ENCODE measurements at places on chromosomes 1 and 21.
A peak's percentile ranks its signal among the peaks of the same experiment; 100 is the strongest.

DNA sequence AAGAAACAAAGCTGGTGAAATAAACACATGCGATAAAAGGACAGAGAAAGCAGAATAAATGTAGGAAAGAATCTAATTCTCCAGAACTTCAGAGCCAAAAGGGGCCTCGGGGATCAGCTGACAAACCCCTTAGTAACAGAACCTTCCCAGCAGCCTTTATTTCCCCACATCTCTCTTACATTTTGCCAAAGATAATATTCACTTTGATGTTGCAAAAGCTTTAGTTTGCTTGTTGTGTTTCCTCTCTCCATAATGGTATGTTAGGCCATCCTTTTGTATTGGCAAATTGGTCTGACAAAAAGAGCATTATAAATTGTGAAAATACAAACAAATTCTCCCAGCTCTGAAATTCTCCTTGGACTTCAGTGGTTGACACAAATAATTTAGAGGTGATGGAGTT lies 54.9 kb downstream of the OPTC start:
- no peak for DNase-seq

DNA sequence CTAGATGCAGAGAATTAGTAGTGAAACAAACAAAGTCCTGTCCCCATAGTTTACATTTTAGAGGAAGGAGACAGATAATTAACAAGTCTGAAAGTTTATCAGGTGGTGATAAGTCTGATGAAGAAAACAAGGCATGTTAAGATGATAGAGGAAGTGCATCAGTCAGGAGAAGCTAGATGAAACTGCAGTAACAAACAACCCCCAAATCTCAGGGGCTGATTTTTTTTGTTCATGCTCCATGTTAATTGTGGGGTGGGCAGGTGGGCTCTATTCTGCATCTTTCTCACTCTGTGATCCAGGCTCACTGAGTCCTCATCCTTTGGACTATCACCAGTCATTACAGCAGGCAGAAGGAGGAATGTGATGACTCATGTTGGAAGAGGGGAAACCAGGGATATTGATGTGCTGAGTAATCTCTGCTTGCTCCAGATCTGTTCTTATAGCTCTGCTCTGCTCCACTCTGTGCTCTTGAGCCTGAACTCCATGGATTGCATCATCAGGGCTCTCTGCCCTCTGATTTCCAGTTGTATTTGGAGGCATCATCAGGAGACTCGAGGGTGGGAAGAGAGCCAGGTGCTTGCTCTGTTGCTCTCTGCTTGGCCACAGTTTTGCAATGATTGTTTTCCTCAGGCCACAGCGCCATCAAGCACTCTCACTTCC lies 166.9 kb downstream of the IER5 start:
- DNase-seq, result no peak

GRCh38 chr1:159936273-159936904 lies 9.0 kb downstream of the IGSF9 start:
- DNase-seq, result peak; percentile 79

GRCh38 chr1:48676376-48676775 lies 100.3 kb downstream of the BEND5 start:
- no peak for DNase-seq

DNA sequence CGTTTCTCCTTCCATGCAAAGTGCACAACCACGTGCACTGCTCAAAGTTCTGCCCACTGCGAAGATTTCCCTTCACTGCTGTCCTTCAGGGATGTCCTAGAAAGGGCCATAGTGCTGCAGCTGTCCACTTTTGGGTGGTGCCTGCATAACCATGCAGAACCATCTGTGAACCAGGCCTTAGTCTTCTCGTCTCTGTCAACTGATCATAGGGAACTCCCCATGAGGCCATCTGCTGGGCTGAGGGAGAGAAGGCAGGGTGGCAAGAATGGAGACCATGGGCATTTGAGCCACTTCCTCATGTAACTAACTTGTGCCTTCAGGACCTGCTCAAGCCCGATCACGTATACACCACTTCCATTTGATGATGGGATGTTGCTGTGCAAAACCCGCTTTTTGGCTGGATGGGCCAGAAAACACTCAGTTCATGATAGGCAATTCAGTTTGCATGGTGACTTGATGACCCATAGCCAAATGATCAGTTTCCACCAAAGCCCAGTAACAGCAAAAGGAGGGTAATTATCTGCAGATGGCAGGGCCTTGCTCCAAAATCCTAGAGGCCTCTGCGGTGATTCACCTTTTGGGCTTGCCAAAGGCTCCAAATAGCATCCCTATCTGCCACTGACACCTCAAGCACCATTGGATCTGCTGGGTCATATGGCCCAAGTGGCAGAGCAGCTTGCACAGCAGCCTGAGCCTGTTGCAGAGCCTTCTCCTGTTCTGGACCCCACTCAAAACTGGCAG lies 9.5 kb downstream of the ST6GALNAC5 start:
- DNase-seq, result no peak

DNA sequence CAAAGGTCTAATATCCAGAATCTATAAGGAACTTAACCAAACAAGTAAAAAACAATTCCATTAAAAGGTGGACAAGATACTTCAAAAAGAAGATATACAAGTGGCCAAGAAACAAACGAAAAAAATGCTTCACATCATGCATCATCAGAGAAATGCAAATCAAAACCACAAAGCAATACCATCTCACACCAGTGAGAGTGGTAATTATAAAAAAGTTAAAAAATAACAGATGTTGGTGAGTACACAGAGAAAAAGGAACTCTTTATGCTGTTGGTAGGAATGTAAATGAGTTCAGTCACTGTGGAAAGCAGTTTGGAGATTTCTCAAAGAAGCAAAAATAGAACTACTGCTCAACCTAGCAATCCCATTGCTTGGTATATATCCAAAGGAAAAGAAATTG lies 218.6 kb downstream of the SLC44A5 start:
- no peak for DNase-seq

- no peak for DNase-seq
Observed at GRCh38 chr1:225354906-225355305, 72.9 kb downstream of the LBR start.

DNA sequence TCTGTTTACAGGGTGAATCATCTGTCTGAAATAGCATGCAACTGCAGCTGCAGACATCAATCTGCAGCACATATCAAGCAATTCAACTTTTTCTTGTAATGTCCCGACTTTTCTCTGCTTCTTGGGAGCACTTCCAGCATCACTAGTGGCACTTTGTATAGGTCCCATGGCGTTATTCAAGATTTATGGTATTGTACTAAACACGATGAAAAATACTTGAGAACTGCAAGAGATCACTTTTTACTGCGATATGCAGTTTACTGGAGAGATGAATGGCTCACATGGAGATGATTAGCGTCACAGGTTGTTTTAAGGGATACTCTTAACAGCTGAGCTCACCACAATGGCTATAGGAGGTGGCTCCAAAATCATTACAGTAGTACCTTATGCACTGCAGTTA lies 7.2 kb upstream of the SCMH1 start:
- no peak for DNase-seq

- no peak for DNase-seq
Observed at GRCh38 chr1:214854126-214854875, 228.2 kb upstream of the KCNK2 start.

DNA sequence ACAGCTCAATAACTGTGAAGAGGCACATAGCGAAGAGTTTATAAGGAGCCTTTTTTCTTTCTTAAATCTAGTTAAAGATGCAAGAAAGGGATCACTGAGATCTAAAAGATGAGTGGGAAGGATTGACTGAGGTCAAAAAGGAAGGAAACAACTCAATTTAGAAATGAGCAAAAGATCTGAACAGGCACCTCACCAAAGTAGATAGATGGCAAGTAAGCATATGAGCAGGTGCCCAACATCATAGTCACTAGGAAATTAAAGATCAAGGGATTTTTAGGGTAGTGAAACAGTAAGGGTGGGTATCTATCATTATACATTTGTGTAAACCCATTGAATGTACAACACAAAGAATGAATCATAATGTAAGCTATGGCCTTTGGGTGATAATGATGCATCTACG lies 44.6 kb upstream of the CSF1 start:
- DNase-seq, result no peak

GRCh38 chr1:3363756-3364155 lies 90.7 kb upstream of the ARHGEF16 start:
- no peak for DNase-seq

GRCh38 chr21:26888931-26889330 lies 43.7 kb upstream of the ADAMTS1 start:
- DNase-seq, result no peak

DNA sequence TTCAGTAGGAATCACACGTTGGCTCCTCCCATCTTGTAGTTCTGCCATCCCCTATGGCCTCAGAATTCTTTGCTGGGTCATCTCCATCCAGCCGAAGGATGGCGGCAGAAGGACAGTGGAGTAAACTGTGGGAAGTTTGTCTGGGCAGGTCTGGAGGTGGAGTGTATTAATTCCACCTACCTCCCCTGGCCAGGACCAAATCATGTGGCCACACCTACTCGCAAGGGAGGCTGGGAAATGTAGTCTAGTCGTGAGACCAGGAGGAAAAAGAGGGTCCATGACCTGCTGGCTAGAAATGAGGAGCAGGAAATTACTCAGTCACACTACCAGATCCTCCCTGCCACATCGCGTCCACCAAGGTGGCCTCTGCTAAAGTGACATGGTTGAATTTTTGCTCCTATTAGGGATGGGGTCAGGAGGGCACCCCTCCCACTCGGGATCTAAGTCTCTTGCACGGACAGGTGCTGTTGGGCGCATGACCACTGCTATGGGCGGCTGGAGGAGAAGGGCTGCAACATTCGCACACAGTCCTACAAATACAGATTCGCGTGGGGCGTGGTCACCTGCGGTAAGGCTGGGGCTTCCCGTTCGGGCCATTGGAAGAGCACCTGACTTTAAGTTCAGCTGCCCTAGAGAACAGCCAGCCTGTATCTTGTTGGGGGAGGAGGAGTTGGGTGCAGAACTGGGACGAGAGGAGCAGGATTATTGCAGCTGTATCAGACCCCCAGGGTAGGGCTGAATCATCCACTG lies 19.5 kb downstream of the PLA2G5 start:
- no peak for DNase-seq

DNA sequence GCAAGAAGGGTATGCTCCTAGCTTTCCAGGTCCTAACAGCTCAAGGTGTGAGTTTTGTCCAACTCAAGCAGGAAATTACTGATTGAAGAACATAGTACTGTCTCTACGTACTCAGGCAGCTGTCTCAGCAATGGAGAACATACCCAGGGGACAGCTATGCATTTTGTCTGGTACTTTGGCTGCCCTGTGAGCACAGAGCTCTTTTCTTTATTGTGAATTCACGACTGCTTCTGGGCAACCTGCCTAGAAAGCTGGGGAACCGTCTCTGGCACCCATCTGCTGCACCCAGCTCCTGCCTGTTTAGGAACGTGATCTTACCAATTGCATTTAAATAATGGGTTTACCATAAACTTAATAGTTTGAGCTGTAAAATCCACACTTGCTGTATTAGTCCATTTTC lies 258.1 kb downstream of the HHAT start:
- DNase-seq, result no peak

DNA sequence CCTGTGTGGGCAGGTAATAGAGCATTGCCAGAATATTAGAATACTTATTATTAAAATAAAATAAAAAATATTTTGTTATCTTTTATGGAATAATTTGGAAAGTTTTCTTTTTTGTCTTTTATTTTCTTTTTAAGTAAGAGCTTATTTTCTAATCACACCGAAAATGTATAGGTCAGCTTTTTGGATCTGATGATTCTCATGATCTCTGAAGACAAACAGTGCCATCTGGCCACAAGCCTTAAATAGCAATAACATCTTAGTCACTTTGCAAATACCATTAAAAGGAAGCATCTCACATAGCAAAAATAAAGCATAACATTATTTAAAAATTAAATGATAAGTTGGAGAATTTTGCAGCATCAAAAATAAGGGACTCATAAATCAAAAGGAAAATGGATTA lies 213.8 kb downstream of the PLA2G4A start:
- no peak for DNase-seq

GRCh38 chr1:90753556-90753955 lies 36.5 kb upstream of the BARHL2 start:
- DNase-seq, result no peak

DNA sequence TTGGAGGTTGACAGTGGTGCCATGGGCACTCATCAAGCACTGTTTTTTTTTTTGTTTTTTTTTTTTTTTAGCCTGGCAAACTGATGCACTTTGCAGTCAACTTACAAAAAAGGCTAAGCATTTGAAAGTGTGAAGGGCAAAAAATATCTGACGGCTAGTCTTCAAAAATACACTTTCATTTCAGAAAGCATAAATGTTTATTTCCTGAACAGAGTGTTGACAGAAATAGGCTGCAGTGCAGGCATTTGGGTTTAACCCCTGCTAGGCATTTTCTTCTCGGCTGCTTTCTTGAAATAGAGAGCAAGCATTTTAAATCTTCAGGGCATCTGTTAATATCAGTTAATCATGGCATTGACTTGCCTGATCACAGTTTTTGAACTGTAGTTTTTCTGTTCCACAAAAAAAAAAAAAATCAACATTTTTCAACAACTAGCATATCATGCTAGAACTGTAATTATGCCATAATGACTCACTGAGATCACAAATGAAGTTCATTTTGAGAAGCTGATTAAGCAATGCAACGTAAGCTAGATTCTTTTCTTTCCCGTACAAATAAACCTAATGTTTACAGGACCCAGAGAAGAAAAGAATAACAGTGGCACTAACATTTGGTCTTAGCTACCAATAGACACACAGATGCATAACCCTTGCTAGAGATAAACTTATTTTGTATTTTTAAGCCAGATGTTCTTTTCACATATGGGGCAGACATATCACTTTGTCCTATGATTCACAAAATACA lies 100.4 kb upstream of the USH2A start:
- no peak for DNase-seq

GRCh38 chr1:30041741-30042437 lies 681.5 kb downstream of the MATN1 start:
- no peak for DNase-seq

- no peak for DNase-seq
Observed at GRCh38 chr1:117370509-117370908, 3.3 kb downstream of the MAN1A2 start.

GRCh38 chr1:65626003-65626402 lies 166.7 kb upstream of the PDE4B start:
- DNase-seq, result no peak

DNA sequence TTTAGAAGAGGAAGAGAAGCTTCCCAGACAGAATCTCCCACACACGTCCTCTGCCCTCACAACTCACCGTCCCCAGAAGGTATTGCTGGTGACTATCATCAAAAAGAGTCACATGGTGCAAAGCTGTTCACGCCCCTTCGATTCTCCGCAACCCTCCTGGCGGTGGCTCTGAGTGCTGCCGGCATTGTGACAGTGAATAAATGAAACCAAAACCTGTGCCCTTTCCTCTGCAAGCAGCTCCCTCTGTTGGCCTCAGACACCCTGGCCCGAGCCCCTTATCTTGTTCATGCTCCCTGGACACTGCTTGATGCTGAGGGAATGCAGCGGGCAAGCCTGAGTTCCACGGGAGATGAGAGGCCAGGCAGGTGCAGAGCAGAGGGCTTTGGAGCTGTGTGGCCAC lies 510.3 kb downstream of the NPHP4 start:
- peak; percentile 9 for DNase-seq
